Suprapubic skin (tissue), 4 donors: ENCODE measurements at places on chromosomes 12 and 14. TPM values are rescaled to one million over a fixed set of nuclear protein-coding genes. Genes with fewer than 3 reads are reported as not detected.

SLC39A5 gene
- not detected for total RNA-seq

ZDHHC22 gene
- not detected for total RNA-seq

TOMM20L gene
- not detected for total RNA-seq

SLC35E3 gene
- 17.0 TPM for total RNA-seq

MLEC gene
- total RNA-seq = 72.6 TPM

C12orf42 gene
- not detected for total RNA-seq

KRT72 gene
- 9.9 TPM for total RNA-seq

DEGS2 gene
- 102 TPM for total RNA-seq

PLA2G1B gene
- total RNA-seq = not detected

NAV3 gene
- total RNA-seq = 11.7 TPM

CHFR gene
- 34.8 TPM for total RNA-seq

LGALS3 gene
- 448 TPM for total RNA-seq

LYZ gene
- 3.9 TPM for total RNA-seq

GRCh38 chr12:116143909-116144308, 133.6 kb downstream of the MED13L start:
- no peak overlapping the region for H3K4me3 ChIP-seq
- peaks cover 55% of the 10 kb centered on the region for H3K4me1 ChIP-seq
- peak overlapping the region; percentile 4 for H3K27ac ChIP-seq

GRCh38 chr12:12511895-12512711, 50.6 kb downstream of the DUSP16 start:
- no peak overlapping the region for H3K4me3 ChIP-seq
- peaks cover 11% of the 10 kb centered on the region for H3K4me1 ChIP-seq
- H3K36me3 ChIP-seq = no peaks in the 10 kb centered on the region
- no peaks in the 10 kb centered on the region for H3K27me3 ChIP-seq

- no peak overlapping the region for H3K27ac ChIP-seq
- H3K36me3 ChIP-seq = no peaks in the 10 kb centered on the region
- no peak overlapping the region for H3K4me3 ChIP-seq
Observed at GRCh38 chr14:105701456-105702274, 175.3 kb downstream of the TMEM121 start.

GRCh38 chr12:1989111-1989510, 15.1 kb downstream of the DCP1B start:
- H3K4me1 ChIP-seq = no peaks in the 10 kb centered on the region
- no peak overlapping the region for H3K4me3 ChIP-seq
- H3K36me3 ChIP-seq = peaks cover 59% of the 10 kb centered on the region
- no peak for DNase-seq

GRCh38 chr12:46380022-46380796, 7.6 kb upstream of the SLC38A2 start:
- no peaks in the 10 kb centered on the region for H3K36me3 ChIP-seq
- H3K4me1 ChIP-seq = peaks cover 26% of the 10 kb centered on the region
- H3K27ac ChIP-seq = no peak overlapping the region
- no peak overlapping the region for H3K4me3 ChIP-seq

- H3K4me3 ChIP-seq = no peak overlapping the region
- peak; percentile 34 for DNase-seq
- peaks cover 9% of the 10 kb centered on the region for H3K4me1 ChIP-seq
- no peak overlapping the region for H3K27ac ChIP-seq
- H3K36me3 ChIP-seq = peaks cover 88% of the 10 kb centered on the region
Observed at GRCh38 chr14:102945346-102946130, 23.1 kb downstream of the AMN start.

DNA sequence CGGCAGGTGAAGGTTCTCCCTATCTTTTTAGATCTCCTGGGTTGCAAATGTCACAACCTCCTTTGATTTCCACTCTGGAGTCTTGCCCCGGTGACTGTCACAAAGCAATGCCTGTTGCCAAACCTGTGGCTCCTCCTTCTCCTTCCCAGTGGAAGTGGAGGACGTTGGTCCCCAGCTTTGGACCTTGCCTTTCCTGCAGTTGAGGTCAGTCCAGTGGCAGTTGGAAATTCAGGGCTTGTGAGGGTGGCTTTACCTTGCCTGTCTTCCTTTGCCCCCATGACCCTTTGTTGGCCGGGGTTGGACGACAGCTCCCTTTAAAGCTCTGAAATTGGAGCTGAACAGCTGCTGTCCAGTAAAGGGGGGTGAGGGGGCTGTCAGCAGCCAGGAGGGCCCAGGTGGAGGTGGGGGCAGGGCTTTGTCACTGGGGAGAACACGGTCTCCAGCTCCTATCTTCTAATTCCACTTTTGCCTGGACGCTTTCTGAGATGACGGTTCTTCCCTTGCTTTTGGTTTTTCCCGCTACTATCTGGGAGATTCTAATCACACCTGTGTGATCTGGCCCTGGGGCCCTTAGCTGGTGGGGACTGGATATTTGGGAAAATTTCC, 4.1 kb downstream of the TEAD4 start:
- peaks cover 24% of the 10 kb centered on the region for H3K4me1 ChIP-seq
- DNase-seq = no peak
- H3K36me3 ChIP-seq = no peaks in the 10 kb centered on the region
- H3K27me3 ChIP-seq = peaks cover 16% of the 10 kb centered on the region
- no peak overlapping the region for H3K4me3 ChIP-seq
- H3K27ac ChIP-seq = peak overlapping the region; percentile 51

DNA sequence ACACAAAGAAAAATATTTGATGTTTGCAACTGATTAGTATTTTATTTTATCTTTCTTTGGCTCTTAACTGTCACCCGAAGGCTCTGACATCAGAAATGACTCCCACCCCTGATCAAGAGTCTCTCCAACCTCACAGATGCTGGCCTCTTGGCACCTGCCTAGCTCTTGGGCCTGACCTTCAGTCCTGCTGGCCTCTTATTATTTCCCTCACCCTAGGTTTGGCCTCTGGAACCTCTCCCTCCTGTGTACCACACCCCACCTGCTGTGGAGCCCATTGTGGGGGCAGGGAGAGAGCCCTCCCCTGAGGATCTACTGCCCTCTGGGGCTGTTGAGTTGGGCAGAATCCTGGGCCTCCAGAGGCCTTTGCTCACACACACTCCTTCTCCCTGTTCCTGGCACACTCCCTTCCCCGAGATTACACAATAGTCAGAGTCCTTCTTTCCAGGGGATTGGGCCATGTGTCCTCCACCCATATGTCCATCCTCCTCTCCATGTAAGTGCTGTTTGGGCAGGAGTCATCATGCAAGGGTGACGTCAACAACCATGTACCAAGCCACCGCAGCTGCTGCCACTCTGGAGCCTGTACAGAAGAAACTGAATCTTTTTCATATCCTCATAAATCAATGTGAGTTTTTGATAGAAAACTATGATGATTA, 124.3 kb downstream of the RASSF9 start:
- peak overlapping the region; percentile 61 for H3K27ac ChIP-seq
- DNase-seq = peak; percentile 80
- H3K27me3 ChIP-seq = no peaks in the 10 kb centered on the region
- H3K36me3 ChIP-seq = no peaks in the 10 kb centered on the region

- no peaks in the 10 kb centered on the region for H3K4me1 ChIP-seq
- no peak for DNase-seq
- H3K27me3 ChIP-seq = no peaks in the 10 kb centered on the region
- H3K36me3 ChIP-seq = peaks cover 33% of the 10 kb centered on the region
- H3K27ac ChIP-seq = no peak overlapping the region
- no peak overlapping the region for H3K4me3 ChIP-seq
Observed at GRCh38 chr12:51188359-51189051, 15.6 kb upstream of the TFCP2 start.

DNA sequence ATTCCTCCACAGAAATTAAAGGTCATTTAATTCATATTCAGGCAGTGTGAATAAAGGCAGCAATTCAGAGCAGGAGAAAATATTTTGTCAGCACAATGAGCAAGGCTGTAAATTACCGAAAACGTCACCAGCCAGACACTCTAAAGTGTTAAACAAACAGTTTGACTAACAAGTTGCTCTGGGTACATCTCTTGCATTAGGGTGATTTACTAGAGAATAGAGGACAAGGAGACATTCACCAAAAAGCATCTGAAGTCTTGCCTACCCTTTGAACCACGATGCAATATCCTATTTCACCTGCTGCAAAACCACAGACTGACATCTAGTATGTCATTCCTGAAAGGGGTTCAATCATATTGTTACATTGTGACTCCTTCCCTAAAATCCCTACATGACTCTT, 27.1 kb upstream of the GPHB5 start:
- DNase-seq = no peak
- no peaks in the 10 kb centered on the region for H3K36me3 ChIP-seq
- no peaks in the 10 kb centered on the region for H3K27me3 ChIP-seq
- no peak overlapping the region for H3K4me3 ChIP-seq
- H3K27ac ChIP-seq = no peak overlapping the region
- H3K4me1 ChIP-seq = no peaks in the 10 kb centered on the region

- no peak within 1 kb of the TSS for H3K27ac ChIP-seq
- H3K27me3 ChIP-seq = peaks cover 62% of the 10 kb centered on the region
- peak within 1 kb of the TSS; percentile 3 for H3K4me3 ChIP-seq
- no peaks in the 10 kb centered on the region for H3K36me3 ChIP-seq
Observed at GRCh38 chr12:132610051-132610759, at the start of gene LRCOL1. LRCOL1 (minus strand) TSS chr12:132610582; CDS start chr12:132606251, 4,331 bp downstream.

GRCh38 chr12:122355706-122356105, 66.8 kb downstream of the CLIP1 start:
- peaks cover 77% of the 10 kb centered on the region for H3K36me3 ChIP-seq
- H3K4me3 ChIP-seq = no peak overlapping the region
- no peaks in the 10 kb centered on the region for H3K4me1 ChIP-seq
- no peak for DNase-seq

DNA sequence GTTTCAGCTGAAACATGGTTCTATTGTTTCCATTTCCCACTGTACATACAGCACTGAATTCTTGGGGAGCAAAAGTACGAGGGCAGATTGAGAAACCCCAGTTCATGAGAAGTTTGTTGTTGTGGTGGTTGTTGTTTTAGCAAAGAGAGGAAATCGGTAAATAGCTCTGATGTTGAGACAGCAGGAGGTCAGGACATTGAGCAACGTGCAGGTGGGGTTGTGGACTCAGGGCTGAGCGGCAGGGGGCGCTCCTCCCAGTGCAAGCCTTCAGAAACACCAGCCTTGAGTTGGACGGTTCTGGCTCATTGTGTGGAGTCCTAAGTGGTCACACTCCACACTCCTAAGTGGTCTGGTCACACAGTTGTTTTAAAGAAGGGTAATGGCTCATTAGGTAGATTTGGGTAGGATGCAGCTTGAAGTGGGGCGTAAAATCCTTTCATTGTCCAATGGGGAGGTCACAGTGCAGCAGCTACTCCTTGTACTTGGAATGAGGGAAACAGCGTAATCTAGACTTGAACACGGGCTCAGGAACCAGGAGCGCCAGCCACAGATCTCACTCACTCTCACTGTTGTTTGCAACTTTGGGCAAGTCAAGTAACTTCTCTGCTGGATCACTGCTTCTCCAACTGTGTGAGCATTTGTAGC, 14.5 kb upstream of the PWP1 start:
- H3K27ac ChIP-seq = no peak overlapping the region
- peaks cover 29% of the 10 kb centered on the region for H3K27me3 ChIP-seq
- no peak for DNase-seq
- H3K4me1 ChIP-seq = no peaks in the 10 kb centered on the region

DNA sequence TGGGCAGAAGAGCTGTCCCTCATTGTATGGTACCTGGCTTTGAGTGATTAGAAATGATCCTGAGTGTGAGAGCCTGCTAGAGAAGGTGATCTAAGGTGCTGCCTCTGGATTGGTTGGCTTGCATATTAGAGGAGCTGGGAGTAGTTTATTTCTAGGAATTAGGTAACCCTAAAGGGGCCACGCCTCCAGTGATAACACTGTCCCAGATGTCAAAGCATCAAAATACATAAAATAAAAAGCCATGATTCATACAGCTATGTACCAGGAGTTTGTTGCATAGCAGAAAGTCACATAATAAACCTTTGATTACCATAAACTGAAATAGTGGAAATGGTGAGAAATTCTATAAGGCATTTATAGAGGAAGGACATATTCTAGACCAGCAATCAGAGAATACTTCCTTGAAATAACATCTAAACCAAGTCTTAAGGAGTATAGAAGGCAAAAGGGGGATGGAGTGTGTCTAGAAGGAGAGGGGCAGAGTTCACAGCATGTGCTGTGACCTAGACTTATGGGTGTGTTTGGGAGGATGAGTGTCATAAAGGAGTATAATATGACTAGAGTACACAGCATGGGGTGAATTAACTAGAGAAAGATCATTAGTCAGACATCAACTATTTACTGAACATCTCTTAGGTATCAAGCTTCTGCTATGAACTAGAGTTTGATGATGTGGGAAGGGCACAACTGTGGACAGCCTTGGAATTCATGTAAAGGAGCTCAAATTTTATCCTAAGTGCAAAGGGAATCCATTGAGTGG, 686.4 kb downstream of the GALC start:
- no peaks in the 10 kb centered on the region for H3K4me1 ChIP-seq
- no peaks in the 10 kb centered on the region for H3K36me3 ChIP-seq
- H3K27me3 ChIP-seq = no peaks in the 10 kb centered on the region
- no peak for DNase-seq
- no peak overlapping the region for H3K27ac ChIP-seq

- no peak overlapping the region for H3K27ac ChIP-seq
- H3K4me1 ChIP-seq = peaks cover 6% of the 10 kb centered on the region
- DNase-seq = no peak
- no peak overlapping the region for H3K4me3 ChIP-seq
Observed at GRCh38 chr12:103572312-103573045, 14.6 kb upstream of the STAB2 start.

DNA sequence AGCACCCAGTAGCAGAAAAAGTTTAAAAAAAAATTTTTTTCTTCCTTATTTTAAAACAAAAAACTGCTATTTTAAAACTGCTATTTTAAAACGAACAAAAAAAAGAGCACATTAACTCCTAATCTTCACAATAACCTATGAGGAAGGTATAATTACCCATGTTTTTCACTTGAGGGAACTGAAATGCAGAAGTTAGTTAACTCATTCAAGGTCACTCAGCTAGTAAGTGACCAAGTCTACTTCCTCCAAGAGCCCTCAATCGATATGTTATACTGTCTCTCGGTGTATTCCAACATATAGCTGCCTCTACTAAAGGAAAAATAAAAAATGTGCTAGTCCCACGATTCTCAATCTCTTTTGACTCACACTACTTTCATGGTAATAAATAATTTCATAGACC, 7.8 kb downstream of the RPAP3 start:
- peaks cover 43% of the 10 kb centered on the region for H3K36me3 ChIP-seq
- no peak overlapping the region for H3K4me3 ChIP-seq
- no peak for DNase-seq
- no peaks in the 10 kb centered on the region for H3K27me3 ChIP-seq
- H3K27ac ChIP-seq = no peak overlapping the region

- peaks cover 9% of the 10 kb centered on the region for H3K27me3 ChIP-seq
- no peaks in the 10 kb centered on the region for H3K4me1 ChIP-seq
- DNase-seq = no peak
- no peak overlapping the region for H3K27ac ChIP-seq
Observed at GRCh38 chr14:93855737-93856136, 67.5 kb upstream of the PRIMA1 start.

DNA sequence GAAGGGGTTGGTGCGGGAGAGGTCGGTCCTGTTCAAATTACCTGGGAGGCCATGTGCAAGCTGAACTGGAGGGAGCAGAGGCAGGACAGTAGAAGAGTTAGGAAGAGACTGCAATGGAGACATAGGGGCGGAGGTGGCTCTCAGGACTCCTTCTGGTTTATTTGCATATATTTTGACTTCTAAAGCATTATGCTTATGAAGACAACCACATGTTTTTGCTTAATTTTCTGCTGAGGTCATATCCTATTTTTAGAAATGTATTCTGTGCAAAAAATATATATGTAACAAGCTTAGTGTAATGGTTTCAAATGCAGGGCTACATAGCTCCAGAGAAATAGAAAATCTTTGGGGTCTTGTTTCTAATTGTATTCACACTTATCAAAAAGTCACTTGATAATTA, 137.0 kb upstream of the MDM1 start:
- H3K4me1 ChIP-seq = no peaks in the 10 kb centered on the region
- no peaks in the 10 kb centered on the region for H3K27me3 ChIP-seq
- no peak for DNase-seq
- no peak overlapping the region for H3K4me3 ChIP-seq
- no peaks in the 10 kb centered on the region for H3K36me3 ChIP-seq
